ENCODE measurements at places on chromosomes 16 and 17.

DNA sequence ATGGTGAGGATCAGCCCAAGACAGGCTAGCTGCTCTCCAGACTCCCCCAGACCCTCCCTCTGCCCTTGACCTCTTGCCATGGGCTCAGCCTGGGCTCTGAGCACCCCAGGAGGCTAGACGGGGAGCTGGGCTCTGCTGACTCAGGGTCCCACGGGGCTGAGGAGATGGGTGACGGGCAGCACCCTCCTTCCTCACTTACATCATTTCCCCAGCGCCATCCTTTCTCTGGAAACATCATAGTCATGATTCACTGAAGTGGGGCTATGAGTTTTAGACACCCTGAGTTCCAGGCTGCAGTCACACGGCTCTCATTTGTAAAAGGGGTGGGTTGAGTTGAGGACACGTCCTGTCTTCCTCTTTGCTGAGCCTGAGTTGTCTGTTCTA lies 3.0 kb upstream of the ITGAX start:
- no peak overlapping the region for H3K4me3 ChIP-seq
- no peak overlapping the region for H3K27ac ChIP-seq
- H3K27me3 ChIP-seq: no peaks in the 10 kb centered on the region

DNA sequence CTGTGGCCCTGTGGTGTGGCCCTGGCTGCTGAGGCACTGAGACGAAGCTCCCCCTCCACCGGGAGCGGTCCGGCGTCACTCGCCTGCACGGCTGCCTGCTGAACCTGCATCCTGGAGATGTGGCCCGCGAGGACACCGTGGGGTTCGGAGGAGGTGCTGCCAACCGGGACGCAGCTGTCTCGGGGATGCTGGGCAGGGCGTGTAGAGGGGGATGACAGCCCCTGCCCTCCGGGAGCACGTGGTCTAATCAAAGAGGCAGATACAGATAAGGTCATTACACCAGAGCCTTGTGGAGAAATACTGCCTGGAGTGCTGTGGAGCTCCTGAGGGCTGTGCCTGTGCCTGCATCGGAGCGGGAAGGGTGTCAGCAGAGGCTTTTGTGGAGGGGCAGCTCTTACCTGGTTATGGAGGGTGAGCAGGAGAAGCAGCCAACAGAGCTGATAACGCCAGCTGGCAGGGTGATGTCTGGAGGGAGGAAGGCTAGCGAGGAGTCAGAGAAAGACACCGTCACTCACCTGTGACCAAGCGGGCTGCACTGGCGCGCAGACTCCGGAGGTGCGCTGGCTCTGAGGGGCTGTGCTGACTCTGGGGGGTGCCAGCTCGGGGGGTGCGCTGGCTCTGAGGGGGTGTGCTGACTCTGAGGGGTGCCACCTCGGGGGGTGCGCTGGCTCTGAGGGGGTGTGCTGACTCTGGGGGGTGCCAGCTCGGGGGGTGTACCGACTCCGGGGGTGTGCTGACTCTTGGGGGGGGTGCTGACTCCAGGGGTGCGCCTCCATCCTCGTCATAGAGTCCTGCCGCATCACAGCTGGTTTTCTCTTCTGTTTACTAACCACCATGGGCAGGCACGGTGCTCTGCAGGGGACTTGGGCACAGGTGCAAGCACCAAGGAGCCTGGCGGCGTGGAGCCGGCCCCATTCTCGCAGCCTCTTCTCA lies 104.7 kb upstream of the CHMP6 start:
- no peaks in the 10 kb centered on the region for H3K4me1 ChIP-seq
- no peaks in the 10 kb centered on the region for H3K36me3 ChIP-seq
- H3K4me3 ChIP-seq: no peak overlapping the region
- H3K27me3 ChIP-seq: no peaks in the 10 kb centered on the region
- no peak overlapping the region for H3K27ac ChIP-seq

GRCh38 chr17:27748360-27748825 lies 51.9 kb downstream of the NOS2 start:
- H3K4me3 ChIP-seq: no peak overlapping the region
- H3K36me3 ChIP-seq: no peaks in the 10 kb centered on the region
- H3K4me1 ChIP-seq: no peaks in the 10 kb centered on the region
- H3K27me3 ChIP-seq: no peaks in the 10 kb centered on the region

DNA sequence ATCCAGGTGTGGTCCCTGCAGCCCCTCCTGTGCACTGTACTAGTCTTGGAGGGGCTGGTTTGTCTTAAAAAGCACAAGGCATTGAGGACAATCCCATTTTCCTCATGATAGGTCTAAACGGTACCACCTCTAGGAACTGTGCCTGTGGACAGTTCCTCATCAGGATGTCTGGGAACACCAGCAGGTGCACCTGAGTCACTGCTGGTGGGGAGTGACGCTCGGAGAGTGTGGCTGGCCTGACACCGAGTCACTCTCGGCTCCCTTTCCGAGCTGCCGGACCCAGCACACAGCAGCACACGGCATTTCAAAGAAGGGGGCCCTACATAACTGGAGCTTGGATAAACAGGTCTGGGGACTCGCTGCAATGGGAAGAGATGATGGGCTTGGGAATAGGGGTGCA lies 25.6 kb downstream of the LRRC75A start:
- H3K4me3 ChIP-seq: no peak overlapping the region
- H3K4me1 ChIP-seq: peaks cover 8% of the 10 kb centered on the region
- no peaks in the 10 kb centered on the region for H3K36me3 ChIP-seq
- H3K27me3 ChIP-seq: no peaks in the 10 kb centered on the region
- no peak for DNase-seq
